Cortex of kidney (tissue), 1 donor: ENCODE measurements at places on chromosomes 16 and 17.

DNA sequence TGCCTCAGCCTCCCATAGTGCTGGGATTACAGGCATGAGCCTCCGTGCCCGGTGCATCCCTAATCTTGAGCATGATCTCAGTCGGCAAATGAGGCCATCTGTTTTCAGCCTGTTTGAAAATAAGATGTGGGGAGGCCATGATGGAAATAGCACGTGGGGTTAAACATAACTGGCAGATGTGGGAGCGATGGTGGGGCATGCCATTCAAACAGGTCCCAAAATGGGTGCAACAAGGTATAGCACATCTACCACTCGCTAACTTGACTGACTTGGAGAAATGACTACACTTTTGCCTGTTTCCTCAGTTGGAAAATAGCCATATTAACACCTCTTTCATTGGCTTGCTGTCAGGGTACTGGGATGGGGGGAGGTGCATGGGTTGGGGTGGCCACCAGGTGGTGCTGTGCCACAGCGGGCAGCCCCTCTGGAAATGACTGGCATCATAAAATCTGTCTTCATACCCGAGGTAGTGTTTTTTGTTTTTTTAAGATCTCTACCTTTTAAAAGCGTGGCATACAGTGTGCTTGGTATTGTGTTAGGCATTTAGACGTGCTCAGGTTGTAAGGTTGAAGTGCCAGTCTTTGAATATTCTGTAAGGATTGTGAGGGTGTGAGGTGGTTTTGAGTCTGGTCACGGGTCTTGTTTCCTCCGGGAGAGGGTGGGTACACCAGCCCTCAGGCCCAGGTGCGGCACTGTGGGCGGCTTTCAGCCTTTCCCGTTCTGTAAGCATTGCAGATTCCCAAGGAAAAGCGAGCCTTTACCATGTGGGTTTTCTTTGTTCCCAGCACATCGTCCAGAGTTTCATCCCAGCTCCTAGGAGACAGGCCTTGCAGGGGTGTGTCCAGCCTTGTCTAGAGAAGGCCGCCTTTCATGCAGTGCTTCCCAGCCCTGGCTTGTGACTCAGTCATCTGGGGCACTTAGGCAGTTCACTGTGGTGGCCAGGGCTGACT lies 2.9 kb upstream of the TTYH2 start:
- DNase-seq: no peak

- DNase-seq: no peak
Observed at GRCh38 chr17:69246726-69247375, 18.2 kb upstream of the ABCA10 start.

- DNase-seq: no peak
Observed at GRCh38 chr16:89442588-89442987, 47.8 kb downstream of the ANKRD11 start.

DNA sequence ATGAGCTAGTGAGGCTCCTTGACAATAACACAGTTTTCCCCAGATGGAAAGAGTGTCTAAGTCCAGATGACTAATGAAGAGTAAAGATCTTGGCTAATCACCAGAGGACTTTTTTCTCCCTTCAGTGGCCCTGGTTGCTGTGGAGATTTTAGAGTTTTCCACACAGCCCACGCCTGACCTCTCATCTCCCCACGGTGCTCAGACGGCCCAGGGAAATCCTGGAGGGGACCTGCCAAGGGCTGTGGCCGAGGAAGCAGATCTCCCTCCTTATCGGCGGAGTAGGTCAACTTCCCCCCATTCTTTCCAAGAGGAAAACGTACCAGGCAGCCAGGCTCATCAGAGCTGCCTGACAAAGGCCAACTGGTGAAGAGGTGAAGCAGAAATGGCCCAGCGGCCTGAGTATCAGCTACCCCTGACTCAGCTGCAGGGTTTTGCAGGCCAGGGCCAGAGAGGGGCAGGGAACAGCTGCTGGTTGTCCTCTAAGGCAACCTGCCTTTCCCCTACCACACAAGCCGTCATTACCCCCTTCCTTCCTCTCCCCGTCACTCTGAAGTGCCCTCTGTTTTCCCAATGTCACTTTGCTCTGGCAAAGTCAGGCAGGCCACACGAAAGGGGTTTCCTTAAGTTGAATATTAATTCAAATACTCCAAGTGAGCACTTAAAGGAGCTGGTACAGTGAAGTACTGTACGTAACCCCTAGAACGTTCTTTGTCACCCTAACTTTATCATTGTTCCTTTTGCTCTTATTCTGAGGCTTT lies 140.2 kb upstream of the ADAMTS18 start:
- DNase-seq: no peak

DNA sequence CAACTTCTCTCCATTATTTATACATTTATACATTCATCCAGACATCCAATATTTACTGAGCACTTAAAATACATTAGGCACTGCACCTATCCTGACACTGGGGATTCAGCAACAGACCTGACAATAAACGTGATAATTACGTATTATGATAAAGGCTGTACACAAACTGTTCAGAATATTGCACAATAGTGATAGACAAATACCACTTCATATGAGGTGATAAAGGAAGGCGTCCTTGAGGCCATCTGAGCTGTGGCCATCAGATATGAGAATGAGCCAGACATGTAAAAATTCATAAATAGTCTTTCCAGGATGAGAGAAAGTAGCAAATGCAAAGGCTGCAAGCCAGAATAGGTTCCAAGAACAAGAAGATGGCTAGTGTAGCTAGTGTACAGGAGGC lies 8.6 kb downstream of the USP32 start:
- no peak for DNase-seq

DNA sequence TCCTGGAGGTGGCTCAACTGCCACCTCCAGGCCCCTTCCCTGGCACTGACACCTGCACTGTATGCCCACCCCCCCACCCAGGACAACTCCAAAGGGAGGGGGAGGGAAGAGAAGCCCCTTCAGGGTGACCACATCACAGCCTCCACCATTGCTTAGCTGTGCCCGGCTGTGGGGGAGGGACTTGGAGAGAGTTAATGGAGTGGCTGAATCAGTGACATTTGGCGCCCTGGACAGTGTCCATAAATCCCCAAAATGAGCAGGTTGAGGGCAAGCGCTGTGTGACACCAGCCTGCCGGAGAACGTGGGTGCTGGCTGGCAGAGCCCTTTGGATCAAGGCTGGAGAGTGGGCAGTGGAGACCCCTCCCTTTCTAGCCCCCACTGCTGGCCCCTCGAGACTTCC lies 883 bp downstream of the USH1G start:
- DNase-seq: no peak

DNA sequence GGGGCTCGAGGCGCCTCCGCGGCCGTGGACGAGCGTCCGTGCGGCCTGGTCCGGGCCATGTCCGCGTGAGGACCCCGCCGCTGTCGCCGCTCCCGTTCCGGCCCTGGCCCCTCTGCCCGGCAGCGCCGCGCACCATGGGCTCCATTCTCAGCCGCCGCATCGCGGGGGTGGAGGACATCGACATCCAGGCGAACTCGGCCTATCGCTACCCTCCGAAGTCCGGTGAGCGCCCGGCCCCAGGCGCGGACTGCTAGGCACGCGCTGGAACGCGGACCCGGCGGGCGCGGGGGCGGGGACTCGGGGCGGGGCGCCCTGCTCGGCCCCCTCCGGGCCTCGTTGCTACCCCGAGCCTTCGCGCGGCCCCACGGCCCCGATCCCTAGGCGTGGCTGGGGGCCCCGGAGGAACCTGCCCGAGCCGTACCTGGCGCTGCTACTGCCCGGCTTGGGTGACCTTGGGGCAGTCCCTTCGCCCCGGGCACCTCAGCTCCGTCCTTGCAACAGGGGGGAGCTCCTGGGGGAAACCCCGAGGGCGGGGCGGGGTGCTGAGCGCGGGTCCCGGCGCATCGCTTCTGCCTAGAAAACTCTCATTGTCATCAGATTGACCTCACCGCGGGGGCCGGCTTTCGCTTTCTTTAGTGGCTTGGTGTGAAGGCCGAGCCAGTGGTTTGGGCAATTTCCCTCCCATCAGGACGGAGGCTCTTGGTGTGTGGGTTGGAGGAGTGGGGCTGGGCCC lies 367 bp downstream of the MGRN1 start:
- DNase-seq: no peak

DNA sequence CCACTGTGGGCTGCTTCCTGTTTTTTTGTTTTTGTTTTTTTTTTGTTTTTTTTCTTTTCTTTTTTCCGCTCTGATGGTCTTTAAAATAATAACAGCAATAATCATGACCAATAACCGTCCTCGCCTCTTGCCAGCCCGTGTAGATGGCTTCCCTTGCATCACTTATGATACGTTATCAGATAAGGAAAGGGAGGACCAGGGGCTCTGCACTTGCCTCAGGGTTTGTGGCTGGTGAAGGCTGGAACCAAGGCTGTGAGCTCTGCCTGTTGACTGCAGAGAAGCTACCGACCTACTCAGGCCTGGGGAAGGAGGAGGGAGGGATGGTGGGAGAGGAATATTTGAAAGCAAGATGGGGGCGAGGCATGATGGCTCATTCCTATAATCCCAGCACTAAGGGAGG lies 114.0 kb upstream of the SDK2 start:
- DNase-seq: no peak

DNA sequence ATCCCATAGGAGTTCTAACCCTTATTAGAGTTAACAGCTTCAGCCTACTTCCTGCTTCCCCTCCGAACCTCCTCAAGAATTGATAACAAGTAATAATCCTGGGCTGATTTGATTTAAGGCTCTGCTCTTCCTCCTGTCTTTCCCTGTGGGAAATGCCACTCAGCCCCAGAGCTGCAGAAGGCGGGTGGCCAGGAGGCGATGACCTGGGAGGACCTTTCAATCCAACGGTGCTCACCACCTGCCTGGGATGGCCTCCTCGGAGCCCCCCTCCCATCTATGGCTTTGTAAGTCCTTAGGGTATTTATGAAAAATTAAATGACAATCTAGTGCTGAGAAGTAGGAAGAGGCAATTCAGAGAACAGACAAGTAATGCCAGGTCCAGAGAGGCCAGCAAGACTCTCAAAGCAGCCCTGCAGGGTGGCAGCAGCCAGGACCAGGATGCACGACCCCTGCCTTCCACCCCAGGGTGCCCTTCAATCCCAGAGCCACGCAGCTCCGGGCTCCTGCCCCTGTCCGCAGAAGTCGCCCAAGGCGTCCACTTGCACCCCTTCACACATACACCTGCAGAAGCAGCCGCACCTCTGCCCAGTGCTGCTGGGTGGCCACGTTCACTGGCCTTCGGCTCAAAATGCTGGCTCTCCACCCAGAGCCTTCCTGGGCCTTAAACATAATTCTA lies 34.3 kb downstream of the ABR start:
- DNase-seq: no peak

- DNase-seq: no peak
Observed at GRCh38 chr17:50329716-50330115, 16.2 kb upstream of the XYLT2 start.

DNA sequence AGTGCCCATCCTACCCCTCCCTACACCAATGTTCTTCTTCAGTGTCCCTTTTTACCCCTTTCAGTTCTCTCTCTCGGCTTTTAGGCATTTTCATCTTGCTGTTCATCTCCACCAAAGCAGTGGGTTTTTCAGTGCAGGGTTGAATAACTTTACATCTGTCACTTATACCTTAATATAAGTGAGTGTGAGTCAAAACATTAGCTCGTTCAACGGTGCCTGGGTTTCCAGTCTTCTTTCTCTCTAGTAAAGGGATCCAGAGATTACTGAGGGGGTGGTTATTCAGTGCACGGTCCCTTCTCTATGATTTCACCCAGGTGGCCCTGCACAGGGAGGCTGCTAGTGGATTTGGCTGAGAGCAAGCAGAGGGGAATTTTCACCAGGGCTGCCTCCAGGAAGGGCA lies 210.6 kb upstream of the CDH5 start:
- DNase-seq: no peak

- DNase-seq: no peak
Observed at GRCh38 chr17:1447052-1447451, 9.0 kb downstream of the CRK start.

- no peak for DNase-seq
Observed at GRCh38 chr17:81371910-81372760, 23.1 kb upstream of the BAHCC1 start.

DNA sequence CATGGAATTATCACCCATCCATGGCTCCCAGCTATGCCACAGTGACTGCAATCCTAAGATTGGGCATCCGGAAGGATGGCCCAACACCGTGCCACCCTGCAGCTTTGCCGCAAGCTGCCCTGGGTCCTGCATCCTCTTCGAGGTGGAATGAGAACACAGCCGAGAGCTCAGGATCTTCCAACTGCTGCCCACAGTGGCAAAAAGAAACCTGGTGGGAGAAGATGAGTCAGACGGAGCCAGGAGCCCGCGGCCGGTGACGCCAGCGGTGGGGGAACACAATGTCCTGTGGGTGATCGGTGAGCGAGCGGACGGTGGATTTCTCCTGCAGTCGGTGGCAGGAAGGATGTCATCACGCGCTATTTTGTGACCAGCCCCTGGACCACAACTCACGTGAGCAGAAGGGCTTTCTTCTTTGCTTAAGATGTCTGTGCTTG lies 20.1 kb downstream of the CD7 start:
- no peak for DNase-seq

DNA sequence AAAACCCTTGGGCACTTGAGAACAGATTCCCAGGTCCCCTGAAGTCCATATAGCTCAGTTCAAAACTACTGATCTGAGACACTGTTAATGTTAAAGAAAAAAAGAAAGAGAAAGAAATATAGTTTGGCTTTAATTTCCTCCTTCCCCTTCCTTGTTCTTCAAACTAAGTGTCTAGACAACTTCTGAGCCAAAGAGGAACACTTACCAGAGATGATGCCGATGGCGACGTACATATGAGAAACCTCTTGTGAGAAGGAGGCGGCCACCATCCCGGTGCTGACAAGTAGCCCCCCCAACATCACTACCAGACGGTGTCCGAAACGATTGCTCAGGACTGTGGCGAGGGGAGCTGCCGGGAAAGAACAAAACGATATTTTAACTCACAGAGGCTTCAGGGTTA lies 17.2 kb downstream of the SLC16A6 start:
- DNase-seq: no peak

GRCh38 chr16:67697422-67698185 lies 21.5 kb downstream of the GFOD2 start:
- DNase-seq: no peak

DNA sequence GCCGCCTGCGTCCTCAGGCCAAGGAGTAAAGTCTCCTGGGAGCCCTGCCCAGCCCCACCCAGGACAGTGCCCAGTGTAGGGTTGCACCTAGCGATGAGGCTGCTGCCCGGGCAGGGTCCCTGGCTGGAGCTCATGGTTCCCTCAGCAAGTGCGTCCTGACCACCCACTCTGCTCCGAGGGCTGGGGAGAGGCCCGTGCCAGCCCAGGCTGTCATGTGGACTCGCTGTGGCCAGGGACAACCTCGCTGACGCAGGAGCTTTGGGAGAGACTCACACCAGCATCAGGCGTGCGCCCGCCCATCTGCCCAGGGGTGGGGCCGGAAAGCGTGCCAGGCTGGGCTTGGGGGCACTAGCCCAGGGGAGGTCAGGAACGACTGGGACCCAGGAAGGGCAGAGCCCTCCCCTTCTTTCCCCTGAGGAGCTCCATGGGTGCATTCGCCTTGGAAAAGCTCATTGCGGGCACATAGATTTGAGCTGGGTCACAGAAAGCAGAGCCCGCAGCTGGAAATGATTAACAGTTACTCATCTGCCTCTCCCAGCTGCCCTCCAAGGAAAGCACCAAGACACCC lies 19.7 kb downstream of the DPEP1 start:
- DNase-seq: no peak
